Stimulated activated CD8-positive, alpha-beta memory T cell treated with anti-CD3 and anti-CD28 coated beads, Interleukin-4, amount 100 ng/mL, for 1 hour (primary cell): ENCODE measurements at places on chromosomes 11 and 22.

GRCh38 chr11:125923633-125924032 is 19.3 kb downstream of the DDX25 start:
- no peak for DNase-seq

GRCh38 chr11:124807201-124807600 is 7.0 kb upstream of the MSANTD2 start:
- no peak for DNase-seq

DNA sequence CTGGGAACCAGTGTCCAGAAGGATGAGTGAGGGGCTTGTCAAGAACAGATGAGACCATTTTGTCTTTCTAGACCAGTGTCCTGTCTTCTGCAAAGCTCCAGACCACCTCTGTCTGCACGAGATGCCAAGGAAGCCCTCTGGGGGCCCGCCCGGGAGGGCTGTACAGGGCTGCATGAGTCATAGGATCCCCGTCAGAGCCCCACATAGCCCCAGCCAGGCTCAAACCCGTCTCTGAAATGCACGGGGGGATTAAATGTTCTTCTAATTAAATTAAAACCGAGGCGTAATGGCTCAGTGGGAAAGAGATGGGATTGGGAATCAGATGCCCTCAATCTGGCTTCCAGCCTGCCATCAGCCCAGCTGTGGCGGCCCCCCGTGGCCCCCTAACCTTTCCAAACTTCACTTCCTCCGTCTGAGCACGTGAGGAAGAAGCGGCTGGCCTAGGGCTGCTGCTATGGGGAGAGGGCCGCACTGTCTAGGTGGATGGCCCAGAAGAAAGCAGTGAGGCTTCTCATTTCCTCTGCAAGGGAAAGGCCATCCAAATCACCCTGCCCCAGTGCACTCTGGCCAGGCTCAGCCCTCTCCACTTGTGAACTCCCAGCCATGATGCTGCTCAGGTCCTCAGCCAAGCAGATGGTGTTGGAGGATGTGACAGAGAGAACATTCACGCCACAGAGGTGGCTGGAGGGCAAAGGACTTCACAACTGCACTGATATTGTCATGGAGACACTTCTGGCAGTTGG is 32.8 kb downstream of the KCNQ1OT1 start:
- DNase-seq = no peak

DNA sequence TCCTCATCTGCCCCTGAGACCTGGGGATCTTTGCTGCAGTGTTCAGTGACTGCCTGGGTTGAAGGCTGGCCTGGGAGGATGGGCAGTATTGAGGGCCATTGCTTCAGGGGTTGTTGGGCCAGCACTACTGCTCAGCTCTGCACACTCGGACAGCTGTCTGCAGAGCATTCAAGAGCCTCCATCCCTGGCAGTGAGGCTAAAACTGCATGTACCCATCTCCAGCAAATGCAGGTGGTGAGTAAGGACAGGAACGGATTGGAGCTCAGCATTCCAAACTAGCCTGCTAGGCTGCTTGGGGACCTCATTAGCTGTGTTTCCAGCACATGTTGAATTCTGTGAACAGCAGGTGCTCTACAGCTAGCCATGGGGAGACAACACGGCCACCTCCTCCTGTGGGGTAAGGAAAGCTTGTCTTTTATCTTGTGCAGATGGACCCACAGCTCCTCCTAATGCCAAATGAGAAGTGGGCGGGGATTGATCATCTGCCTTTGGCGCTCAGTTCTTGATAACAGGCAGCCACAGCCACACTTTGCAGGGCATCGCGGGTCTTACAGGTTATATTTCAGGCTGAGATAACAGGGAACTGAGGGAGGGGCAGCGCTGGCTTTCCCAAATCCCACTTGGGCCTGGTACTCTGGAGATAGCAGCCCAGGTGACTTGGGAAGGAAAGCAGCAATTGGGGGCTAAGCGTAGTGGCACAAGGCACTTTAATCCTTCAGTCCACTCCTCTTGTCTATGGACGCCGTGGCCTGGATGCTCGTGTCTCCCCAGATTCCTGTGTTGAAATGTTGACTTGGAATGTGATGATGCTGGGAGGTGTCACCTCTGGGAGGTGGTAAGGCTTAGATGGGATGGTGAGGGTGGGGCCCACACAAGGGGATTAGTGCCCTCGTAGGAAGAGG is 254.5 kb upstream of the B3GAT1 start:
- DNase-seq = no peak

GRCh38 chr11:76321820-76322524 is 59.0 kb downstream of the THAP12 start:
- no peak for DNase-seq

DNA sequence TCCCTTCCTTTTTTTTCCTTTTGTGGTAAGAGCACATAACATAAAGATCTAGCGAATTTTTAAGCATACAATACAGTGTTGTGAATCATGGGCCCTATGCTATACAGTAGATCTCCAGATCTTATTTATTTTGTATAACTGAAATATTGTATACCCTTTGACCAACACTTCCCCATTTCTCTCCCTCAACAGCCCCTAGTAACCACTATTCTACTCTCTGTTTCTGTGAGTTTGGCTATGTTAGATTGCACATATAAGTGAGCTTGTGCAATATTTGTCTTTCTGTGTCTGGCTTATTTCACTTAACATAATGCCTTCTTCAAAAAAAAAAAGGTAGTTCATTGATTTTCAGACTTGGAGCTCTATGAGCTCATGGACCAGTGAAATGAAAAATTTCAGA is 180.5 kb downstream of the C11orf91 start:
- DNase-seq = no peak

DNA sequence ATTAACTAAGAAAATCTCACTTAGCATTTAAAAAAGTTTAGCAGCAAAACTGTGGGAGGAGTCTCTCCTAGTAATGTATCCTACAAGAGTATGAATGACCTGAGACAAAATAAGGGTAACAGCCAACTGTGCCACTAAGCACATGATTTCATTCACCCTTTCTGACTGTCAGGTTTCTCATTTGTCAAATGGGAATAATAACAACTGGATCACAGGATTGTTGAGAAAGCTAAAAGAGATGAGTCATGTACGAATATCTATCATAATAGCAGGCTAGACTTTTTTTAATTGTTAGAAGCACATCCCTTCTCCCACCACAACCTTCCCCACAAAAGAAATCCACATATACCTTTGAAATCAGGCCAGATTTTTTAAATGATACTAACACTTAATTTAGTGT is 39.5 kb downstream of the MTMR2 start:
- DNase-seq = no peak

GRCh38 chr11:95829580-95830259 is 39.4 kb downstream of the CEP57 start:
- no peak for DNase-seq

DNA sequence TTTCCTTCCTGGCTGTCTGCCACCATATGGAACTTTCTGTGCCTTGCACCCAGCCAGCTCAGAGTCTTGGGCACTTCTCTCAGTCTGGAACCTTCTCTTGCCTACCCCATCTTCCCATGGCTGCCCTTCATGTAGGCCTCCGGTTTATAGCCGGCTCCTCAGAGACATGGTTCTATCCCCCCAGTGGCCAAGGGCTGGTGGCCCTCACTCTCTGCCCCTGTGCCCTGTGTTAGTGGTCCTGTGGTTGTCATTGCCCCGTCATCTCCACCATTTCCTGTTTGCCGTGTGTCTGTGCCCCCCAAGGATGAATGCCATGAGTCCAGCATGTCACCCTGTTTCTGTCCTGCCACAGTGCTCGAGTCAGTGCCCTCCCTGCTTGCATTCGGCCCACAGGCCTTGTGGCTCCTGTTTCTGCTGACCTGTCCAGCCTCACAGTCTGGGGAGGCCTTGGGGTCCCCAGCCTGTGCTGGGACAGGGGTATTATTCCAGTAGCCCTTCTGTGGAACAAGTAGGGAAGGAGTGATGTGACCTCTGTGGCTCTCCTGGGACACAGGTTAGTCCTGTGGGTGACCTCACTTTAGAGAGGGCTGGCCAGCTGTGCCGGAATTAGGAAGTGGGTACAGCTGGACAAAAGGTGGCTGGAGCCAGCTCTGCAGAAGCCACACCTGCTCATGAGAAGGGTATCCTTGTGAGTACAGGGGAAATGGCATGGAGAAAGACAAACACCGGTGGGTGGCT is 30.7 kb downstream of the ST3GAL4 start:
- DNase-seq = no peak

- DNase-seq = no peak
Observed at GRCh38 chr11:44127130-44127529, 31.7 kb downstream of the EXT2 start.

GRCh38 chr11:44533921-44534711 is 31.3 kb upstream of the CD82 start:
- no peak for DNase-seq

- DNase-seq = no peak
Observed at GRCh38 chr22:26713823-26714449, 56.5 kb downstream of the MIAT start.

- DNase-seq = no peak
Observed at GRCh38 chr22:23126165-23127054, 15.4 kb downstream of the RSPH14 start.

DNA sequence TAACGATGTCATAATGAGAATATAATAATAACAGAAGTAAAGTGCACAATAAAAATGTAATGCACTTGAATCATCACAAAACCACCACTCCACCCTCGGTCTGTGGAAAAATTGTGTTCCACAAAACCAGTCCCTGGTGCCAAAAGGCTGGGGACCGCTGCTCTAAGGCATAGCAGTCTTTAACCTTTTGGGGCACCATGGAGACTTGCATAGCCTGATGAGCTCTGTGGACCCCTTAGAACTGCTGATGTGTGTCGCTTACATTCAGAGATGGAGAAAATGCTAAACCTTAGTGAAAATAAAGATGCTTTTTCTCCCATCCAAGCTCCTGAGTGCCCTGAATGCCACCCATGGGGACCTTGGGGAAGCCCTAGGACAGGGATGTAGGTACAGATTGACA is 87.6 kb upstream of the SEPTIN5 start:
- DNase-seq = no peak

- no peak for DNase-seq
Observed at GRCh38 chr11:5679811-5680210, 5.1 kb downstream of the TRIM5 start.

- DNase-seq = peak; percentile 37
Observed at GRCh38 chr22:17742527-17742902, 31.8 kb downstream of the BID start.

- no peak for DNase-seq
Observed at GRCh38 chr11:25777343-25777742, 554.6 kb upstream of the ANO3 start.

DNA sequence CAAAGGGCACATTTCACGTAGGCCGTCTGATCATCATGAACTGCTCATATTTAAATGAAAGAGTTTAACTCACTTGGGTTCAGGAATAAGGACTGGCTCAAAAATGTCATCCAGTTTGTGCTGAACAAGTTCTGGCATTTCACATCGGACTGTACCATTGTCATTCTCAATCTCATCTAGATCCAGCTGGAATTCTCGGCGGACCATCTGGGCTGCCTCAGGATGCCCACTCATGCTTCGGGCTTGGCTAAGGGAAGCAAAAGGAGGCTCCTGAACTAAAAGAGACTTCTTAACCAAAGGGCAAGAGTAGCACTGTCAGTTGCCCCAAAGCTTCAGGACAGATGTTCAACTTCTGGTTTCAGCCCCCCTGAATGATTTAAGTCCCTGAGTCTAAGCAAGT is 40.2 kb downstream of the F2 start:
- no peak for DNase-seq

GRCh38 chr11:85423316-85423715 is 203.8 kb downstream of the DLG2 start:
- DNase-seq = no peak

DNA sequence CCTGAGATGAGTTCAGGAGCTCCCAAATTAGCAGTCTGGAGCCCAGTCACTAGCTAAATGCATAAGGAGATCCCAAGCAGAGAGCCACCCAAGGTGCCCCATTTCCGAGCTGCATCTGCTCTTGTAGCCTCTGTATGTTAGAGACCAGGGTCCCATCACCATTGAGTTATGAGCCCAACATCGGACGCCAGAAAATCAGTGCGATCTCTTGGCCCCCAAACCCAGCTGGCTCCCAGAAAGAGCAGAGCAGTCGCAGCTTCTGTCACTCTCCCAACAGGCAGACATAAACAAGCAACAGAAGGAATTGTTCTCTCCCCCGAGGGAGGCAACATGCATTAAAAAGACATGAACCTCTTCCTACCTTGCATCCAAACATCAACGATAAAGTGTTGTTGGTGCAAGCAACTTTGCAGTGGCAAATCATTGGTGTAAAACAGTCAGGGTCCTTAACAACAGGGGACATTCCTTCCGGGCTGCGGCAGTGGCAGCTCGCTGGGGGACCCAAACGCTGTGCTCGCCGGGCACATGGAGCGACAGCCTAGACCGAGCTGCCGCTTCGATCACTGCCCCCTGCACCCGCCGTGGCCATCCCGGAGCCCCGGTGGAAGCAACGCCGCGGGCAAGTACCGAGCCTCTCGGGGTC is 907.1 kb downstream of the DLG2 start:
- no peak for DNase-seq

- DNase-seq = no peak
Observed at GRCh38 chr11:78910322-78910721, 335.7 kb upstream of the NARS2 start.

GRCh38 chr22:27494785-27495184 is 306.8 kb downstream of the MN1 start:
- no peak for DNase-seq

DNA sequence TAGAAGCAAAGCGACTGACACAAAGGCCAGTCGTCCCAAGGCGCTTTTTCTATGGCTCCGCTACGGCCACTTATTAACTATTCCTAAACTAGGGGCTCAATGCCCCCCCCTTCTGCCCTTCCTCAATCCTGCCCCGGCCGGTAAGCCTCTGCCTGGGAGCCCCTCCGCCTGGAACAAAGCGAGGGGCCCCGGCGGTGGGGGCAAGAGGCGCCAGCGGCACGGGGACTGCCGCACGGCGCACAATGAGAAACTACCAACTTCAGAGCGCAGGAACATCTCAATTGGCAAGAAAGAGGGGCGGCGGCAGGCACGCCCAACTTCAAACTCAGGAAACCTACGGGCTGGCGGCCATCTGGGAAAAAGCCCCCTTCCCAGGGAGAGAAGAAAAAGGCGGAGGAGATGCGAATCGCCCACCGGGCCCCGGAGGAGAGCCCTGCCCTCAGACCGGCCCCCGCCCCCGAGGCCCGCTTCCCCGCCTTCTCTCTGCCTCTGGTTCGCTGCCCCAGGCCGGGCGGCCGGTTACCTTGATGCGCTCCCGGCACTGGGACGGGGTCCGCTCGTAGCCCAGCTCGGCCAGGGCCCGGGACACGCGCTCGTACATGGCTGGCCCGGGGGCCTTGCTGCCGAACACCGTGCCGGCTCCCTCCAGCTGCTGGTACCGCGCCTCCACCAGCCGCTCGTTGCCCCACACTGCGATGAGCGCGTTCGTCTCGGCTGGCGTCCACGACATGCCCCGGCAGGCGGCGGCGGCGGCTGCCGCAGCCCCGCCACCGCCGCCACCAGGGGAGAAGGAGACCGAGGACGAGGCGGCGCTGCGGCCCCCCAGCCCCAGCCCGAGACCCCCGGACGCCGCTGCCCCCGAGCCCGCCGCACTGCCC is 619 bp downstream of the MSANTD2 start:
- DNase-seq = no peak

DNA sequence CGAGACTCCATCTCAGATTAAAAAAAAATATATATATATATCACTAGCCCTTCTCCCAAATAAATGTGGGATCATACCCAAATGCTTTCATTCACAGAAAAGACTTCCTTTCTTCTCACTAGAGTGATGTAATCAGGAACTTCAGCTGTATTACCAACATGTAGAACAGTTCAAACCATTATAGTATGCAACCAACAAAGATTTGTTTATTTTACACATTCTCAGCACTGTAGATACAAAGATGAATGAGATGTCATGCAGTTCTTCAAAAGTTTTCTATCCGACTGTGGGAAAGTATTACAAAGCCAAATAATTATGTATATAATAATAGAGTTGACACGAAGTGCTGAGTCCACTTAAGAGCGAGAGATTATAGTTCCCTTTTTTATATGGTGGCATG is 22.2 kb upstream of the ZNF143 start:
- DNase-seq = no peak
